ENCODE measurements at places on chromosomes 16 and 17. TPM values are rescaled to one million over a fixed set of nuclear protein-coding genes. Genes with fewer than 3 reads are reported as not detected.

The ATP6V0D1 gene
- total RNA-seq: 131 TPM

The SLC16A3 gene
- total RNA-seq: 226 TPM

The KRTAP2-3 gene
- not detected for total RNA-seq

The C16orf54 gene
- total RNA-seq: 1.3 TPM

The RPH3AL gene
- total RNA-seq: 2.6 TPM

All from hair follicle dermal papilla cell (primary cell).